H1 (cell line): ENCODE measurements at places on chromosomes 12 and 14. TPM values are rescaled to one million over a fixed set of nuclear protein-coding genes. Genes with fewer than 3 reads are reported as not detected.

- no peak for DNase-seq
These were observed 107.2 kb downstream of the PDE3A start for GRCh38 chr12:20475542-20475941.

ISM2 gene
- 0.61 and 0.79 TPM in 2 replicates for polyA plus RNA-seq

DNA sequence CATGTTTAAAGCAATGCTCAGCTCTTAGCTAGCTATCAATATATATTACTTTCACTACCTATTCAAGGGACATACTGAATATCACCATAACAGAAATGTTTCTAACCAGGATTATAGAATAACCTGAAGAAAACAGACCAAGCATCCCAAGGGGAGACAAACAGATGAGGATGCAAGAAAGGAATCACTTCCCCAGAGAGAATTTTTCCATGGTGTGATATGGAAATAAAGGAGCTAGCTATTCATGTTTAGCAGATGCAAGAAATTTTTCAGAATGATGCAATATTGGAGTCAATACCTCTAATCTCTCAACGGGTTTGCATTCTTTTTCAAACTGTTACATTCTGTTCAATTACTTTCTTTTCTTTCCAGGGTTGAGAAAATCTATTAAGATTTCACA lies 538.9 kb upstream of the FLRT2 start:
- DNase-seq = no peak

- no peak for DNase-seq
These were observed 67.1 kb upstream of the DDX11 start for GRCh38 chr12:31006416-31007152.

MSRB3 gene
- polyA plus RNA-seq = 0.32 and 0.46 TPM in 2 replicates

GRCh38 chr14:89399594-89400068 lies 17.4 kb downstream of the FOXN3 start:
- DNase-seq = no peak

DNA sequence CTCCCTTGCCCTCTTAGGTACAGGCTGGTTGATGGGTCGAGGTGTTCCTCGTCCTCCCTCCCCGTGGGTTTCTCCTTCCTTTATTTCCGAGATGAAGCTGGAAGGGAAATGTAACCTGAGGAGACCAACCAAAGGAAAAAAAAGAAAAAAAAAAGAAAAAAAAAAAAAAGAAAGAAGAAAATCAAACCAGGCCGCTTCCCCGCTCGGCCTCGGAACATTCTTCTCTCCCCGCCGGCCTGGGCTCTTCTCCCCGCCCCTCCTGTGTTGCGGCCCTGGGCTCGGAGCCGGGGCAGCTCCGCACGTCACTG lies 1.6 kb upstream of the NFATC4 start:
- no peak for DNase-seq

DNA sequence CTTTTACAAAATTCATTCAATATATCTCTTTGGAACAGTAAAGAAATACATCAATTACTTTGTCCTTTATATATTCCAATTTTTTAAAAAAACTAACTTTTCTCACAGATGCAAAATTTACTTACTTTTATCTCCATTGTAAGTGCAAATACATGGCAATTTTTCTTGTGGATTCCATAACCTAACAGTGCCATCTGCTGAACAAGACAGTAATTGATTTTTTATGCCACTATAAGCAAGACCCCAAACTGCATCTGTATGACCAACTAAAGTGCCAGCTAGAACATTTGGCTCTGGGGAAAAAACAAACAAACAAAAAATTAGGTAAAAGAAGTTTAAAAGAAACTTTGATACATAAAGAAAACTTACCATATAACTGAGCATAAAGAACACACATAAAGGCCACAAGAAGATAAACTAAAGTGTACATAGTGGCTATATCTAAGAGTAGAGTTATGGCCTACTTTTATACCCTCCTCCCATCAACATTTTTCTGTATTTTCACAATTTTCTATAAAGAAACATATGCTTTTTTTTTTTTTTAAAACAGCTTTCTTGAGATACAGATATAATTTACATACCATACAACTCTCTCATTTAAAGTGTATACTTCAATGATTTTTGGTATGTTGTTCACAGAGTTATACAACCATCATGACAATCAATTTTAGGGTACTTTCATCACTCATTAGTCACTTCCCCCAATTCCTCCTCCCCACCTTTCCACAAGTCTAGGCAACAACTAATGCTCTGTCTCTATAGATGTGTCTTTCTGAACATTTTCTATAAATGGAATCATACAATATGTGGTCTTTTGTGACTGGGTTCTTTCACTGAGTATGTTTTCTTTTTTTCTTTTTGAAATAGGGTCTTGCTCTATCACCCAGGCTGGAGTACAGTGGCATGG lies 32.6 kb downstream of the COCH start:
- DNase-seq = no peak

- no peak for DNase-seq
These were observed 63.3 kb upstream of the HSPB8 start for GRCh38 chr12:119115296-119115905.

DNA sequence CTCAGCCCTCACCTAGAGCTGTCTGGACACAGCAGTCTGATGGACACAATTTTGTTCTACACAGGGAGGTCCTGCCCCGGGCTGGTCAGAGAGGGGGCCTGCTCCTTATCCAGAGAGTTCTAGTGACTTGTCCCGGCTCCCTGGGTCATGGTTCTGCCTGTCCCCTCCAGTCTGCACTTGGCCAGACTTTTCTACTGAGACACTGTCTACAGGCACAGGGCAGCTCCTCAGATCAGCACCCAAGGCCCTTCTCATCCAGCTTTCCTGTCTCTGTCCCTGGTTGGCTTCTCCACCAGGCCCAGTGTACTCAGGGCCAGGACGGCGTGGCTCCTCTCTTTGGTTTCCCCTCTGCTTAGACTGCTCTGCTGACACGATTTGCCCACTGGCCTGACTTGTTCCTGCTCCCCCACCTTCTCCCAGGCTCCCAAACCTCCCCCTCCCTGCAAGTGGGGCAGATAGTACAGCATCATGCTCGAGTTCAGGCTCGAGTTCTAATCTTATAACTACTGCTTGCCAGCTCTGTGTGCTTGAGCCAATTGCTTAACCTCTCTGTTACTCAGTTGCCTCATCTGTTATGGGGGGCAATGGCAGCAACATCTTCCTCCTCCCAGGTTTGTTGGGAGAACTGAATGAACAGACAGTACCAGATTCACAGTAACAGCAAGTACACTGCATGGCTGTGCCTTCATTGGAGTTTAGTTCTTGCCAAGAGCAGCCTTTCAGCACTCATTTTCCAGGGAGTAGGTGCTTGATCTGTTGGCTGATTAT lies 22.0 kb upstream of the COL2A1 start:
- DNase-seq = no peak

DNA sequence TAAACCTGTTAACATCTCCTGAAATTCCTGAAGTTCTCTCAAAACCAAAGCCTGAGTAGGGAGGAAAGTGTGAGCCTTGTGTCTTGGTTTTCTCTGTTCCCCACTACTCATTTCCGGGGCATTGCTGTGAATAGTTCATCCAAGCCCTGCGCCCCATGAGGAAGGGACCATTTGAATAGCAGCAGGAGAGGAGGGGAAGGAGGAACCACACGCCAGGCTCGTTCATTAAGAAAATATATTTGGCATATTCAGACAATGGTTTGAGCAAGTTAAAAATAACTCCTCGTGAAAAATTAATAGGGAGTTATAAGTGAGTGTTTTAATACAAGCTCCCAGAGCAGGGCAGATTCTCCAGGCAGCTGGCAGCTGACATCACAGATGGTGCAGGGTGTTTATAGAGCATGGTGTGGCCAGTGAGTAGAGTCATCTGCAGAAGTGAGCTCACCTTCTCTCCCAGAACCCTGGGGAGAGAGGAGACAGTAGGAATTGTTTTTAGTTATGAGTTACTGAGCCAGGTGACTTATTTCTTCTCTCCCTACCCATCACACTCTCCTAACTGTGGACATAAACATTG lies 29.5 kb upstream of the CISTR start:
- DNase-seq = no peak

GRCh38 chr12:109274381-109274780 lies 34.7 kb downstream of the FOXN4 start:
- DNase-seq = no peak

TESPA1 gene
- polyA plus RNA-seq = not detected in 2 replicates

OR4Q2 gene
- not detected in 2 replicates for polyA plus RNA-seq

CARMIL3 gene
- polyA plus RNA-seq = 6.0 and 7.8 TPM in 2 replicates

- no peak for DNase-seq
These were observed 38.1 kb downstream of the HNRNPC start for GRCh38 chr14:21231020-21231652.

DNA sequence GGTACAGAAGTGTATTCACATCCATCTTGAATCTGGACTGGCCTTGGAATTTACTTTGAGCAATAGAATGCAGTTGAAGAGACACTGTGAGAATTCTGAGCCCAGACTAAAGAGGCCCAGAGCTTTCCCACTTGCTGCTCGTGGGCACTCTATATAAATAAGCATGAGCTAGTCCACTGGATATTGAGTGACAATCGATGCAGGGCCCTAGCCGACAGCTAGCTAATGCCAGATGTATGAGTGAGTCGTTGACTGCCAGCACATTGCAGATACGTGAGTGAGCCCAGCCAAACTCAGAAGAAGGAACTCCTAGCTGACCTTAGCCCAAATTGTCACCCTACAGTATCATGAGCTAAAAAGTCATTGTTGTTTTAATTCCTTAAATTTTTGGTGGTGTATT lies 24.9 kb downstream of the NAV3 start:
- no peak for DNase-seq

MSI1 gene
- polyA plus RNA-seq = 13.5 and 19.2 TPM in 2 replicates

DNA sequence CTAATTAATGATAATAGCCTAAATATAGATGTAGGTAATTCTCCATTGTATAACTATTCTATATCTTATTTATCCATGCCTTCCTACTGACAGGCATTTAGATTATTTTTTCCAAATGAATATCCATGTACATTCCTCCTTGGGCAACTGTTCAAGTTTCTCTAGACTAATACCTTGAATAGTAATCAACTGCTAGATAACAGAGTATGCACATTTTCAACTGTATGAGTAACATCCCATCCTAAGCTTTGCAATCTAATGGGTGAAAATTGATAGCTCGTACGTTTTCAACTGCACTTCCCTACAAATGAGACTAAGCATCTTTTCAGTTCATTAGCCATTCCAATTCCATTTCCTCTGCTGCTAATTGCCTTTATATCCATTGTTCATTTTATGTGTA lies 37.0 kb downstream of the YAF2 start:
- no peak for DNase-seq

DNA sequence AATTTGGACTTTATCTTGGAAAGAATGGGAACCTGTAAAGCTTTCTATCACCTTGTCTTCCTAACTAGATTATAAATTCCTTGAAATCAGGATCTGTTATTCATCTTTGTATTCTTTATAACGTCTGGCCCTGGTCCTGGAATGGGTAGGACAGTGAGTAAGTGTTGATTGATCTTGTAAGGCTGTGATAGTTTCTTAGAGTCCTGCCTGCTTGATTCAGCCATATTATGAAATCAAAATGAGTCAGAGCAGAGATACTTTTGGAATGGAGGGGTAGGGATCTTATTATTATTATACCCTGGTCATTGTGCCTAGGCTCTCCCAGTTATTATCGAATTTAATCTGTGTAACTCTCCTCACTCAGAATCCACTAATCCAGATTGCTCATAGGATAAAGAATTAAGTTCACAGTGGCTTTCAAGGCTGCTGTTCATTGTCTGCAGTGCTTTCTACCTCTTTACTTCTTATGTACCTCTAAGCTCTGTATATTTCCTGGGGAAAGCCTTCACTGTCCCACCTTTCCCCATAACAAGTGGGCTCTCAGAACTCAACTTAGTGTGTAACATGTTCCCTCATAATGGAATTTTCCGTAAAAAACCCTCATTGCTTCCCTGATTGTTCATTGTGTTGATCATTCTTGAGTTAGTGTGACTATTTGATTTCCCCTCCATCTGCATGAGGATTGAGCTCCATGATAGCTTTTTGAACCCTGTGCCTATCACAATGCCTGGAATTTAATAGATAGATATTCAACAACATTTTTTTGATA lies 93.3 kb downstream of the DAAM1 start:
- DNase-seq = no peak

DNA sequence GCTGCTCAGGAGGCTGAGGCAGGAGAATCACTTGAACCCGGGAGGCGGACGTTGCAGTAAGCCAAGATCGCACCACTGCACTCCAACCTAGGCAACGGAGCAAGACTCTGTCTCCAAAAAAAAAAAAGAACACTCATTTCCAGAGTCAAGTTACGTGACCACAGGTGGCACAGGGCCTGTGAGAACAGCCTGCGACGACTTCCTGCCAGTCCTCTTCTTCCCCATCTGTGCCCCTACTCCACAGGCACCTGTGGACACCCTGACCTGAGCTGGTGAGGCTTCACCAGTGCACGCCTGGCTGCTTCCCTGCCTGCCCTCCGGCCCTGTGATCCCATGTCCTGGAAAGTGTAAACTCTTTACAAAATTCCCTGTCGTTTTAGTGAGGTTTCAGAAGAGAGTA lies 77.7 kb downstream of the PPP2R5C start:
- no peak for DNase-seq

GRCh38 chr12:105724641-105725040 lies 394.1 kb downstream of the C12orf75 start:
- no peak for DNase-seq

- DNase-seq = no peak
These were observed 143.5 kb downstream of the RIMBP2 start for GRCh38 chr12:130572553-130572952.

- DNase-seq = peak; percentile 71
These were observed 183.9 kb upstream of the SOX5 start for GRCh38 chr12:24133384-24133783.

ABCB9 gene
- polyA plus RNA-seq = 3.8 and 5.0 TPM in 2 replicates

MAPK1IP1L gene
- 228 and 309 TPM in 2 replicates for polyA plus RNA-seq

RPL36AL gene
- polyA plus RNA-seq = 79.0 and 138 TPM in 2 replicates

GRCh38 chr12:638953-639557 lies 24.2 kb downstream of the NINJ2 start:
- DNase-seq = no peak

- no peak for DNase-seq
These were observed 8.7 kb upstream of the GPX2 start for GRCh38 chr14:64951291-64951690.

DNA sequence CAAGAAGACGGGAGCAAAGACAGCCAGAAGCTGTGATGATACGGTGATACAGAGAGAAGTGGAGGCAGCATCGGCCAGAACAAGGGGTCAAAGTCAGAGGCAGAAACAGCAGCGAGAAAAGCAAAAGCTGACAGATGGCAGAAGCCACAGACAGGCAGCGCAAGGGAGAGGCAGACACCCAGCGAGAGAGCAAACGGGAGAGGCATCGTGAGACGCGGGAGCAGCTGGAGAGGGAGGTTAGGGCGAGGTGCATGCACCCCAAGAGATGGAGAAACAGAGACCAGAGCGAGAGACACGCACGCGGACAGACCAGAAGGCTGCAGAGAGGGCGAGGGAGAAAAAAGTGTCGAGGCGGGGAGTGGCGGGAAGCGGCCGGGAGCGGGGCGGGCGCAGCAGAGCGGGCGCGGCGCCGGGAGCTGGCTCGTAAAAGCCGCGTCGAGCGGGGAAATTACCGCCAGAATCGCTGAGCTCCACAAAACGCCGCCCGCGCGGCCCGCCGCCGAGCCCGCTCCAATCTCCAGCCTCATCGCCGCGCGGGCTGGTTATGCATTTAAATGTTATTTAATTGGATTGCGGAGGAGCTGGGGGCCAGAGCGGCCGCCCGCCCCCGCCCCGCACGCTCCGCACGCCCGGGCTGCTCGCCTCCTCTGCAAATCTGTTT lies 15.6 kb downstream of the SMUG1 start:
- no peak for DNase-seq
